ENCODE measurements at places on chromosomes 4 and X.

DNA sequence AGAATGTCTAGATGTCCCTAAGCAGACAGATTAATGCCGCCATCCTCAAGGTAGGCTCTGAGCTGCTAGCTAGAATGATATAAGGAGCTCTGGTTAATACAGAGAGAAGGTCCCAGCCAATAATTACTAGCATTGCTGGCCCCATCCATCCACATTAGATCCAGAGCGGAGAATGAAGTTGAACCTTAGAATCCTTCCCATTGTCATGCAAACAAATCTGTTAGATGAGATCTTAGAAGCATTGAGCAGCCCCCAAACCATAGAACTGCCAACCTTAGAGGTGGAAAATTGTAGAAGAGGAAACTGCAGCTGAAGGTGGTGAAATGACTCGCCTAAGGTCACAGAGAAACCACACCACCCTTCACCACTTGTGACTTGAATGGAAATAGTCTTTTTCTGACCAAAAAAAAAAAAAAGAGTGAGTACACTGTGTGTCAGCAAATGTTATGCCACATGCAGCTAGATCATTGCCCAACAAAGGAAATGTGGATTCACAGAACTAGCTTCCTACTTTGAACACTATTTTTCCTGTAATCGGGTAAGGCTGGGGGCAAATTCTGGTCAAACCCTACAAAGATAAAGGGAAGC, 162.1 kb downstream of the SMIM20 start:
- DNase-seq: no peak

DNA sequence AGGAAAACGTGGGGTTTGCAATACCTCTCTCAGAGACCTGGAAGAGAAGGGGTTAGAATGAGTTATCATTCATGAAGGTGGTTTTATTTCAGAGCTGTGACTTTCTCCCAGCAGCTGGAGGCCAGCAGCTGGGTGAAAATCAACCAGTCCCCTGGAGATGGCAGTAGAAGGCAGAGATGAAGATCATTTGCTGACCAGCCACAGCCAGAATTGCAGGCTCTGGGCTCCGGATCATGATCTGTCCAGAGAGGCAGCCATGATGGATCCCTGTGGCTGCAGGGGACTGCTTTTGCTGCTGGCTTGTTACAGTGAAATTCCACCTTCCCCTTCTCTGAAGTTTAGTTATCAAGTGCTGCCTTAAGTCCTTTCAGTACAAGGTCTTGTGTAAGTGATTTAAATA, 46.9 kb upstream of the TAB3 start:
- DNase-seq: no peak

DNA sequence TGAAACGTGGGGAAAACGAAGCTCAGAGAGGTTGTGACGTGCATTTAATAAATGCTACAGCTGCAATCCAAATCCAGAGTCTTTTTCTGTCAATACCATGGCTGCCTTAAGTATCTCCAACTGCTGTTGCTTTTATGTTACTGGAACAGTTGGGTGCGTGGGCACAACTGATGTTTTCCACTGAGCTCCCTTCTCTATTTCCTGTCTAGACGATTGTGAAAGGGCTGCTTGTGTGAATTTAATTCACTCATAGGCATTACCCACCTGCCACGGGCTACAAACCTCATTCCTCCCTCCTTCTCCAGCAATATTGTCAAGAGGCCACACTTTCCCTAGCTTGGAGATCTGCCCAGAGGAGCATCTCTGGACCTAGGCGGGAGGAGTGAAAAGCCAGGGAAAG, 526.0 kb downstream of the MID1IP1 start:
- no peak for DNase-seq

- no peak for DNase-seq
Measured at GRCh38 chr4:156290811-156291210, 337.1 kb upstream of the CTSO start.

DNA sequence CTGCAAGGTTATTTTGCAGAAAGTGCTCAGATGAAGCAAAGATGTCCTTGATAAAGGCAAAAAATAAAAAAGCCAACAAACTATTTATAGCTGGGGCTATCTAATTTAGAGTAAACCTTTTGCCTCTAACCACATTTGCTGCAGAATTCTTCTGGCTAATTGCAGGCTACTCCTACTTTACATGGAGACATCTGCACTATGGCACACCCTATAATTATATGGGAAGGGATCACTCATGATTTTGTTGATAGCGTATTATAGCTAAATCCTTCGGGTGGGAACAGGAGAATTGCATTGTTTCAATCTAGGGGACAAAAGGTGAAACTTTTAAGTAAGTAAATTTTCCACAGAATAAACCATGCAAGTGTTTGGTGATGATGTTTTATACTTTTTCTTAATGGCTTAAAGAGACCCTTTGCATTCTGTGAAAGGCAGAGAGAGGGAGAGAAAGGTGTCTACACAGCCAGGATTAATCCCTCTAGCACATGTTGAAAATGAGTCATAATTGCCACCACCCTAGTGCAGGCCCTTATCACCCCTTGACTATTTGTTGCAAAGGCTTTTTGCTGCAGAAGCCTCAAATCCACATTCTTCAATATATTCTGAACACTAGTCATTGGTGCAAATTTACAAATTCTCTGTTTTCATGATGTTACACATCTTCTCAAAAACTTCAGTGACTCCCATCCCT, 221.3 kb upstream of the BMP3 start:
- DNase-seq: no peak

GRCh38 chrX:74297766-74298165, 6.2 kb upstream of the ZCCHC13 start:
- DNase-seq: no peak

- DNase-seq: no peak
Measured at GRCh38 chr4:82553020-82553419, 8.8 kb downstream of the TMEM150C start.

GRCh38 chr4:98446499-98447375, 185.6 kb downstream of the RAP1GDS1 start:
- DNase-seq: no peak

GRCh38 chr4:1556541-1557220, 127.4 kb downstream of the FAM53A start:
- DNase-seq: no peak

- DNase-seq: no peak
Measured at GRCh38 chr4:101103381-101104142, 243.8 kb downstream of the PPP3CA start.

DNA sequence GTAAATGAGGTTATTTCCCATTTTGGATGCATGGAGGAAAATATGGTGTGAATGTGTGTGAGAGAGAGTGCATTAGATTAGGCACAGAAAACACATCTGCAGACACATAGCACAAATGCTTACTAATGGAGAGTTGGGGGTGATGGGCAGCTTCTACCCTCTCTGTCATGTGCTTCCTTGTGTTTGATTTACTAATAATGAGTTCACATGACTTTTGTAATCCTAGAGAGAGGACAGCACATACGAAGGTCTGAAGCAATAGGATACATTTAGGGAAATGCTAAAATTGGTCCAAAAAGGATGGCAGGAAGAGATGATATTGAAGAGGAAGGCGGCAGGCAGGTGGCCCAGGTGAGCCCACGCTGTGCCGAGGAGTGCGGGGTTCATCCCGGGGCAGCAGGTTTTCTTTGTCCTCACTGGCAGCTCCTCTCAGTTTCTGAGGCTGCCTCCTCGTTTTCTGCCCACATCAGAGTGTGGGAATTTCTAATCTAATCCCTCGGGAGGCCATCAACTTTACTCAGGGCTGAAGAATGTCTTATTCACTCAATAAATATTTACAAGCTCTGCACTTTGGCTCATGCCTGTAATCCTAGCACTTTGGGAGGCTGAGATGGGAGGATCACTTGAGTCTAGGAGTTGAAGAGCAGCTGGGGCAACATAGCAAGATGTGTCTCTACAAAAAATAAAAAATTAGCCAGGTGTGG, 15.9 kb upstream of the MAP9 start:
- DNase-seq: peak; percentile 52

DNA sequence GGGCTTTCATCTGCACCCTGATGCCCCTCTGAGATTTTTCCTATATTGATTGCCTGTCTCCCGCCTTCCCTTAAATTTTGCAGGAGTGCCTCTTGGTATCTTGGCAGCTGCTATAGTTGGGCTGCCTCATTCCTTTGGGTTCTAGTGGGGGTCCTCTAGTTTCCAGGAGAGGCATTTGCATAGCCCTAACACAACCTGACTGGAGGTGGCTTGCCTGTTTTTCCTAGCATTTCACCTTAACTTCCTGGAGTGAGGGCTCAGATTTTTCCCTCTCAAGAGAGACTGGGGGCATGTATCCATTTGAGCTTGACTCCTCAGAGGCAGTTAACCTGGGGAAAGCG, 46.0 kb downstream of the UGT2A3 start:
- DNase-seq: no peak

DNA sequence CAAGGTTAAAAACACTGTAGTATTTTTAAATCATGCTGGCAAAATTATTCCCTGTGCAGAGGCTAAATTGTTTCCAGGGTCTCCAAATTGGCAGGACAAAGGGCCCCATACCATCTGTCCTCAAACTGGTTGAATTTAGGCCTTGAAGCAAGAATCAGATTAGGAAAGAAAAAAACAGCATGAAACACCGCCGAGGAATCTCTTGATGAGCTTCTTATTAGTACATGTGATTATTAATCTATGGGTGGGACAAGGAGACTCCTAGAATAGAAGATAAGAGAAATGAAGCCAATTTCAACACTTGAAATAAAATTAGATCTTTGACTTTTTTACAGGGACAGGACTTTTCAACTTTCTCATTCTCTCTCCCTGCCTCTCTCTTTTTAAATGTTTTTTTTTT, 7.1 kb upstream of the CLNK start:
- DNase-seq: no peak

GRCh38 chr4:172207258-172207657, 394.1 kb downstream of the GALNTL6 start:
- no peak for DNase-seq

DNA sequence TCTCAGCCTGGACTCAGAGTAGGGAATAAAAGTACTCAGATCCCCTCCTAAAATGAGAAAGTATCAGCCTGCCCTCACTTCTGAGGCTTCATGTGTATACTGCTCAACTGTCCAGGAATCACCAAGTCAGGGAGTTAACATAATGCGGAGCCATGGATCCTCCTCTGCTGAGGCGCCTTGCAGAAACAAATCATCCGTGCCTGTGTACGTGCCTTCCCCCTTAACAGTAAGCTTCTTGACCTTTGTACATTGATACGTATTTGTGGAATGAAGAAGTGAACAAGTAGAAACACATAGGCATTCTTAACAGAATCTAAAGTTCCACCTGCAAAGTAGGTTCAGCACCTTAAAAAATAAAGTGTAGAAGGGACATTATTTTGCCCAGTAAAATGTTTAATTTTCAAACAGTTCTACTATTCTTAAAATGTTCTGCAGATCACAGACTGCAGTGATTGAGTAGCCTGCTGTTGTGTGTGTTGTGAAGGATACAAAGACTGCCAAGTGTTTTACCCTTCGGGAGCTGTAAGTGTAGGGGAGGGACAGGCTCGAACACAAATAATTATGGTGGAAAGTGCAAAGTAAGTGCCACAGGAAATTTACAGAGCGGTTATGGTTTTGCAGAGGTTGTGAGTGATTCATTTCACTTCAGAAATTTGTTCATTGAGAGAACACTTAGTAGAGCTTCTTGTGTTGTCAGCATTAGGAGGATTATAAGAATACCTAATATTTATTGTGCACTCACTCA, 61.9 kb downstream of the ARHGAP10 start:
- DNase-seq: no peak

All from GM04504 (cell line).